GM12891 (cell line): ENCODE measurements at places on chromosomes 7 and 10.

DNA sequence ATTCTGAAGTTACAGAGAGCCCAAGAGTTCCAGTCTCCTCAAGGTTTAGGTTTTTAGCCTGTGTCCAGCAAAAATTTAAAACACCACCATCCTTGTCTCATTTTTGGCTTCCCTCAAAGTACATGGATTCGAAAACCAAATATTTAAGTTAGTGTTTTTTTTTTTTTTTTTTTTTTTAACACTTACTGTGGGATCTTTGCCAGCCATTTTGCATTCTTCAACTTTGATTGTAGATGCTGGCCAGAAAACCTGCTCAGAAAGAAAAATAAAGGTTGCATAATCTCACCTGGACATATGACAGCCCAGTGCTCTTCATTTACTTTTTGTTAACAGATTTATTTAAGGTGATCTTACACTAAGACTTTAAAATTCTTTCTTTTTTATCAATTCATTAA lies 91.6 kb downstream of the SEMA3C start:
- no peak for DNase-seq

DNA sequence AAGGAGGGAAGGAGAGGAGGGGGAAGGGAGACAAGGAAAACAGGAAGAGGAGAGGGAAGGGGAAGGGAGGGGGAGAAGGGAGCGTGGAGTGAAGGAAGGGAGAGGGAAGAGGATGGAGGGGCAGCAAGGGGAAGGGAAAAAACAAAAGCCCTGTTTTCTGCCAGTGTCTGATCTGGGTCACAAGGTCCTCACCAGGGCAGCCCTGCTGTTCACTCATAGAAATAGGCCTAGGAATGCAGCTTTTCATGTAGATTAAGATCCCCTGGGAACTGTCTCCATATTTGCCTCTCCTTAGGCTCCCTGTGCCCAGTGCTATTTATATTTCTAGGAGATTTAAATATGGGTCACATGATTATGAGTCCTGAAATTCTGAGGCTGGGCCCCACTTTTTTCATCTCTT lies 790.7 kb downstream of the TNS3 start:
- no peak for DNase-seq

DNA sequence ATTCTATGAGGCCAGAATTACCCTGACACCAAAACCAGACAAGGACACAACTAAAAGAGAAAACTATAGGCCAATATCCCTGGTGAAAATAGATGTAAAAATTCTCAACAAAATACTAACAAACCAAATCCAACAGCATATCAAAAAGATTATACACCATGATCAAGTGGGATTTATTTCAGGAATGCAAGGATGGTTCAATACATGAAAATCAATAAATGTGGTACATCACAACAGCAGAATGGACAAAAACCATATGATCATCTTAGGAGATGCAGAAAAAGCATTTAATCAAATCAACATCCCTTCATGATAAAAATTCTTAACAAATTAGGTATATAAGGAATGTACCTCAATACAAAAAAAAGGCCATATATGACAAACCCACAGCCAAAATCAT lies 5.6 kb upstream of the SCART1 start:
- no peak for DNase-seq

GRCh38 chr10:84296091-84296981 lies 32.1 kb upstream of the CCSER2 start:
- DNase-seq = no peak

- no peak for DNase-seq
These were observed 8.7 kb downstream of the TAF3 start for GRCh38 chr10:7826971-7827370.

DNA sequence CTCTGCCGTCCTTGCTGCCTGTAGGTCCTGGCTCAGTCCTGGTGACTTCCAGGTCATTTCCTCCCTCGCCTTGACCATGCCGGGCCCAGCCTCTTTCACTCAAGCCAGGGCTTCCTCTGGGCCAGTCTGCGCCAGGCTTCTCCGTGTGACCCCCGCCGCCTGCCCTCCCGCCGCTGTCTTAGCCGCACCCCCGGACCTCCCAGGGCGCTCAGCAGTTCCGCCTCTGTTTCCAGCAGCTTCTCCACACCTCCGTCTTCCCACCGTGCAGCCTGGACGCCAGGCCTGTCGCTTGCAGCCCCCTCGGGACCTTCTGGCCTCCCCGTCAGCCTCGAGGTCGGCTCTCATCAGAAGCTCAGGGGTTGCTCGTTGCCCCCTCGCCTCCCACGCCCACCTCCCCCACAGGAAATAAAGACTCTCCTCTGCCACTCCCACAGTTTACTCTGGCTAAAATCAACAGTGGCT lies 123.0 kb upstream of the FZD8 start:
- DNase-seq = no peak

DNA sequence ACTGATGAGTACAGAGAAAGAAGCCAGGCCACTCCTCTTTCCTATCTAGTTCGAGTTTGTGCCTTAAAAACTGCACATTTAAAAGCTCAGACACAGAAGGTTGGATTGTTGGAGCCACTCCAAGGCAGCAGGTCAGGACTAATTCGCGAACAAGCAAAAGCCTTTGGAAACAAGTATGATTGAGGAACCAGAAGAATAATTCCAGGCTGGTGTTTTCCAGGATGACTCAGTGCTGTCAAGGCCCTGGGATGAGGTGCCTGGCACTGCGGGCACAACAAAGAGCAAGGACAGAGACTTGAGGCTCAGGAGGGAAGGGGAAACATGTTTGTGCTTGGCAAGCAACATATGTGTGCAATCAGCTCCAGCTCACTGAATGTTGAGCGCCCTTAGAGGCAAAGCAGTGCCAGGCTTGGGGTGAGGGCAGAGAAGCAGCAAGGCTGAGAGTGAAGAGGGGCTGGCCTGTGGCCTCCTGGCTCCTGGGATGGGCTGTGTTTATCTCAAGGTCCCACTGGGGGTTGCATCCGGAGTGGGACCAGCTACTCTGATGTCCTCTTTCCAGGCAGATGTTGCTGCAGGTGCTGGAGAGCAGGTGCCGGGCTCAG lies 44.1 kb downstream of the VSTM4 start:
- no peak for DNase-seq

DNA sequence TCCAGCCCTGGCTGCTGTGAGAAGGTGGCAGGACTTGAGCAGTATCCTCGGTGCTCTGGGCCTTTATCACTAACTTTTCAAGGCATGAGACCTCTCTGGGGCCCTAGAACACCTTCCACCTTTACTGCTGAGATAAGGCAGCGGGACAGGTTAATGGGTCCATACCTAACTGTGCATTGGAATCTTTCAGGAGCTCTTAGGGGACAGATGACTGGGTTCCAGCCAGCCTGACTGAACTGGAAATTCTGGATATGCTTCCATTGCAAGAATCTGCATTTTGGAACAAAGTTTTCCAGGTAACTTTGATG lies 73.0 kb downstream of the ATXN7L1 start:
- DNase-seq = no peak

- no peak for DNase-seq
These were observed 104.8 kb downstream of the ITIH5 start for GRCh38 chr10:7561985-7562384.

DNA sequence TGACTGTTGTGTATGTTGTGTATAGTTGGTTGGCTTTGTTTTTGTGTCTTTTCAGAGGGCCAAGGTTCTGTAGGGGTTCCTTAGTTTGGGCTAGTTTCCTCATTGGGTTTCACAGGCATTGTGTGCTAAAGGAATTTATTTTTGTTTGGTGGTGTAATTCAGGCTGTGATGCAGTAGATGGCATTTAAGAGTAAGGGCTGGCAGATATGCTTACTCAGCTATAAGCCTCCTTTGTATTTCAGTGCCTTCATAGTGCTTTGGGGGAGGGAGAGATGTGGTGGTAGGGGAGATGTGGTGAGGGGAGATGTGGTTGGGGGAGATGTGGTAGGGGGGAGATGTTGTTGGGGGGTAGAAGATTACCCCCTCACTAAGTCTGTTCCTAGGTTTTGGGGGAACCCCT lies 91.7 kb downstream of the SLC25A40 start:
- no peak for DNase-seq

- no peak for DNase-seq
These were observed 174.0 kb downstream of the GFRA1 start for GRCh38 chr10:116099023-116099420.

- DNase-seq = no peak
These were observed 28.0 kb downstream of the ITPRIP start for GRCh38 chr10:104309980-104310978.

GRCh38 chr7:108592646-108593201 lies 23.1 kb downstream of the DNAJB9 start:
- no peak for DNase-seq

DNA sequence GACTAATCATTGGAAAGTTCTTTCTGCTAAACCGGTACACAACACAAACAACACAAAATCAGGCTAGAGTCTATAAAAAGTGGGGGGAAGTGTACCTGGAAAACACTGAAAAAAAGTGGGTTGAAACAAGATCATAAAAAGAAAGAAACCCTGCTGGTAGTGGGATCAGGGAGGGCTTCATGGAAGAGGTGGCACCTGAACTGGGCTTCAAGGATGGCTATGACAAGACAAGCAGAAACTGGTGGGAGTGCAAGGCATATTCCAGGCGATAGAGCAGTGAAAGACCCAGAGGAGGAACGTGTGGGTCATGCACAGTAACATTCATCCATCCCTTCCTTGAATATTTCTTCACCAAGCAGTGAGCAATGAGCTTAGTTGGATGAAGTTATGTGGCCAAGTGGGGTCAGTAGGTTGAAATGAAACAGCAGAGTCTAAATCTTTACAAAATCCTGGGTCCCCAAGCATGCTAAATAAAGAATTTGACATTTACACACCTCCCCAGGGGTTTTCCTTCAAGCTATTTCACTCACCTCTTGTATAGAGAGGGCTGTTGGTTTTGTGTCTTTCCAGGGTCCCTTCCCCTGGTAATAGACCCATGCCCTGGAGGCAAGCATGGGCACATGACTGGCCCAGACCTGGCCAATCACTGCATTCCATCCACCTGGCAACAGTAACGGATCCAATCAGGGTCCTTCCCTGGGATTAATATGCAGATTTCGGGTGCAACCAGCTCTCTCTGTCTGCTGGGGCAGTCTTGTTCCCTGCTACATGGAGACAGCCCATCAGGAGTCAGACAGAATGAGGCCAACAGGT lies 38.2 kb downstream of the SPOCK2 start:
- DNase-seq = no peak

DNA sequence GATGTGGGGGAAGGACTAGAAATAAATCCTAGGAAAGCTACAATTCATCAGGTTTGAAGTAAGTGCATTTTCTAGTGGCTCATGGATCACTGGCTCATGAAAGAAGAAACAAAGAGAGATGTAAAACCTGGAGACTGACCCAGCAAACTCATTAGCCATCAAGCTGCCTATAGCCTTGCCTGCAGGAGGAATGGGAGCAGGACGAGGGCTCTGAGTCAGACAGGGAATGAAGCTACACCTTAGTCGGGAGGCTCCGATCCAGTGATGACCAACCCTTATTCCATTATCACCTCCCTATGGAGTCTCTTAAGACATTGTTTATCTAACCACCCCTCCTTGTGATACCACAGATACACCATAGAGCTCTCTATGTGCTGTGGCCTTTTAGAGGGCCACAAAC lies 112.5 kb upstream of the WDR11 start:
- no peak for DNase-seq

- no peak for DNase-seq
These were observed 14.9 kb downstream of the CUL2 start for GRCh38 chr10:35075228-35075627.

DNA sequence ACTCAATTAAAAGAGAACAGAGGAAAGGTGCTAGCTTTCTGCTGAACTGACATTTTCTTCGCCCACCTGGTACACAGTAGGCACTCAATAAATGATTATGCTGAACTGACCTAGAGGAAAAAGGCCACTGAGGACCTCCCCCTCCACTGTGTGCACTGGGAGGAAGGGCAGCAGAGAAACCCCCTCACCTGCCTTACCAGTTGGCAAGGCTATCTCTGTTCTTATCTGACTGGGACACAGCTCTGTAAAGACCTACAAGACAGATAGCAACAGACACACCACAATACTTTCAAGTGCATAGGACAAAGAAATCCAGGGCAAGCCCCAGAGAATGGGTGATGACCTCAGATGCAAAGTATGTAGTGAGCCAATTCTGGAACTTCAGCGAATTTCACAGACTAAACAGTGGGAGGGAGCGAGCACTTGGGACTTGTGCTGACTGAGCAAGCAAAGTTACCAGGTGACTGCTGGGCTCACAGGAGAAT lies 30.4 kb downstream of the PDLIM1 start:
- DNase-seq = no peak

DNA sequence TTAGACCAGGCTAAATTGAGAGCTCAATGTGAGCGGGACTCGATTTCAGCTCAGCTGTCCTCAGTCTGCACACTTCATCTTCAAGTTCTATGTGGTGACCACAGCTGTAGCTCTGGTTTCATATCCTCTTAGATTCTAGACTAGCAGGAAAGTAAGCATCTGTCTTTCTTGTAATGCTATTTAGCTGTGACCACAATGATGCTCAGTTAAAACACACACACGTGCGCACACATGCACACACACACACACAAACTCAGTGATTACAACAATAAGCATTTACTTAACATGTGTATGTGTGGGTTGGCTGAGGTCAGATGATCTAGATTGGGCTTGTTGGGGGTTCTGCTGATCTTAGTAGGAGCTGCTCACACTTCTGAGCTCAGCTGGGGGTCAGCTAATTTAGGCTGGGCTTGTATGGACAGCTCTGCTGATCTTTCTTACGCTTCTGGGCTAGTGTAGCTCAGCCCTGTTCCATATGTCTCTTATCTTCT lies 82.5 kb downstream of the ZNF365 start:
- DNase-seq = peak; percentile 30

DNA sequence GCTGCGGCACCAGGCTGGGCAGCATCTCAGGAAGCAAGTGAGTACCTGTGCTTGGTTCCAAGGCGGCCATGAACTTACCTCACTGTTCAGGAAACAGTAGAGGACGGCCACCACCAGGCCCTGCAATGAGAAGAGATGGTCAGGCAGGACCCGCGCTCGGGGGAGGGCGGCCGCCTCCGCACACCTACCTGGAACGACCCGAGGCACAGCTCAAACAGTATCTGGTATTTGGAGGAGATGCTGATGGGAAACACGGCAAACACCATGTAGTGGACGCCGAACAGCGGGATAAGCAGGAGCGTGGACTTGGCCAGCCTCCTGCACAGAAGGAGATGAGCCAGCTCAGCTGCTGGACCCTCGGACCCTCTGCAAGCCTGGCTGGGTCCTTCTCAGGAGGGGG lies 112.9 kb downstream of the VIPR2 start:
- DNase-seq = no peak

DNA sequence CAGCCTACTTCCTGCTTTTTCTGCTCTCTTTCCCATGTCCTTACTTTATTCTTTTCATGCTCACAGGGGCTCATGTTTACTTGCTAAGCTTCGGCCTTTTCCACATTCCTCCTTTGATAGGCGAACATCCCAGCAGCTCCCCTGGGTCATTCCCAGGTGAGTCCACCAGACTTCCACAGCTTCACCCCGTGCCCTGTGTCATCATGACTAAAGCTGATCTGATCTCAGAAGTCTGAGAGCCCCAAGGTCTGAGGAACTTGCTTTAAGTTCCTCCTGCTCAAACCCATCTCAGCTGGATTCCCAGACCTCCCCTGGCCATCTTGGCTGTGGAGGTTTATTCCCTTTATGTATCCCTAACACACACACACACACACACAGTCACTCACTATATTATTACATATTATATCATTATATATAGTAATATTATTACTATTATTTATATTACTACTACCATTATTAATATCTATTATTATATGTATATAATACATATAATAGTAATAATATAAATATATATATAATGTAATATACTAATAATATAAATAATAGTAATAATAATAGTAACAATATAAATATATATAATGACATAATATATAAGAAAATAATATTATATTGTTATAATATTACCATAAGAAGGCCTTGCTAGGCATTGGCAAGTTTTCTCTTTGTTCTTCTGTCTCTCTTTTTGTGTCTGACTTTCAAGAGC lies 295.9 kb downstream of the PTEN start:
- no peak for DNase-seq

- peak; percentile 66 for DNase-seq
These were observed 1.9 kb downstream of the SLC29A4 start for GRCh38 chr7:5284304-5285281.
